CD4-positive, CD25-positive, alpha-beta regulatory T cell (primary cell): ENCODE measurements at places on chromosomes 2 and 18. TPM values are rescaled to one million over a fixed set of nuclear protein-coding genes. Genes with fewer than 3 reads are reported as not detected.

DNA sequence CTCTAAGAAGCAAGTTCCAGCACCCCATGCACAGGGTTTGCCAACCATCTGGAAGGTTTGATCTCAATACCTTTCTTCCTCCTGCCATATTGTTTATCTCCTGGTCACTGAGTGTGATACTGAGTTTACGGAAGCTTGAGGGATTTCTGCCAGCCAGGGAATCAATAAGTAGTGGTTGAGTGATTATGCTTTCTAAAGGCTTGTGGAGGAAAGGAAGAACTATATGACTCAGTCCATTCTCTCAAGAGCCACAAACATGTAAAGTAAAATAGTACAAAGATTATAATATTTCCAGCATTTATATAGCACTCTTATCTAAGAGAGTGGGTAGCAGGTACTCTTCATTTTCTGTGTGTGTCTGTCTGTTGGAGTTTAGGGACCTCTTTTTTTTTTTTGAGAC, 49.2 kb downstream of the SLC4A3 start:
- H3K36me3 ChIP-seq = no peaks in the 10 kb centered on the region
- H3K27me3 ChIP-seq = no peaks in the 10 kb centered on the region
- H3K27ac ChIP-seq = no peak overlapping the region
- no peak for DNase-seq
- H3K4me1 ChIP-seq = no peaks in the 10 kb centered on the region
- H3K4me3 ChIP-seq = no peak overlapping the region

GRCh38 chr2:239047861-239048260, 200.0 kb downstream of the TWIST2 start:
- peaks cover 22% of the 10 kb centered on the region for H3K36me3 ChIP-seq
- no peaks in the 10 kb centered on the region for H3K27me3 ChIP-seq
- no peaks in the 10 kb centered on the region for H3K4me1 ChIP-seq
- H3K27ac ChIP-seq = no peak overlapping the region
- DNase-seq = no peak

DNA sequence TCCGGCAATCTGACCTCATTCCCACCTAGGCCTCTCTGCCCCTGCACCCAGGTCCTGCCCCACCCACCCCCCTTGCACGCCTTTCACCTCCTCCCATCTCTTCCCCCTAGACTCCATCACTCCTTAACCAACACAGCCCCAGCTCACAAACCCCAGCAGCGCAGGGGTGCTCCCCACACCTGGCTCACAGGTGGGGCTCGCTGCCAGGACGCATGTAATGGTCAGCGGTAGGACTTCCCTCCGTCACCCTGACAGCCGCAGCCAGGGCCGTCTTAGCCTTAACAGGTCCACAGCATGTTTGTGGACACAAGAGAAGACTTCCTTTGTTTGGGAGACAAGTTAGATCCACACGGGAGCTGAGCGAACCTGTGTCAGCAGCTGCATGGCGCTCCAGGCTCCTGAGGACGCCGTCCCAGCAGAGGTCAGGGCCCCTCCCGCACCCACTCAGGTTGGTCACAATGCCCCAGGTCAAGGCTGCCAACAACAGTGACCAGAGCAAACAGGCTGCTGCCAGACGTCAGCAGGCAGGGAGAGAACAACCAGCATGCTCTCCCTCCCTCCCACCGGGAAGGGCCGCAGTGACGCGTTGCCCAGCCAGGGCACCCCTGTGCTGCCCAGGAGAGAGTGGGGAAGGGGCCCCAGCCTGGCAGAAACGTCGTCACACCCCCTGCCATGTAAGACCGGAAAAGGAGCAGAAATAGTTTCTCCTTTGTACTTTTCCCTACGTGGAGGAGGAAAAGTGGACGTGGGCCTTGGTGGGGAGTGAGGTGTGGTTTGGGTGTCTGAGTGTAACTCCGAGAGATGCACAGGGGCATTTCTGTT, 68.0 kb downstream of the PXDN start:
- H3K27ac ChIP-seq = no peak overlapping the region
- no peak for DNase-seq
- no peaks in the 10 kb centered on the region for H3K36me3 ChIP-seq
- H3K27me3 ChIP-seq = no peaks in the 10 kb centered on the region
- H3K4me1 ChIP-seq = no peaks in the 10 kb centered on the region

DNA sequence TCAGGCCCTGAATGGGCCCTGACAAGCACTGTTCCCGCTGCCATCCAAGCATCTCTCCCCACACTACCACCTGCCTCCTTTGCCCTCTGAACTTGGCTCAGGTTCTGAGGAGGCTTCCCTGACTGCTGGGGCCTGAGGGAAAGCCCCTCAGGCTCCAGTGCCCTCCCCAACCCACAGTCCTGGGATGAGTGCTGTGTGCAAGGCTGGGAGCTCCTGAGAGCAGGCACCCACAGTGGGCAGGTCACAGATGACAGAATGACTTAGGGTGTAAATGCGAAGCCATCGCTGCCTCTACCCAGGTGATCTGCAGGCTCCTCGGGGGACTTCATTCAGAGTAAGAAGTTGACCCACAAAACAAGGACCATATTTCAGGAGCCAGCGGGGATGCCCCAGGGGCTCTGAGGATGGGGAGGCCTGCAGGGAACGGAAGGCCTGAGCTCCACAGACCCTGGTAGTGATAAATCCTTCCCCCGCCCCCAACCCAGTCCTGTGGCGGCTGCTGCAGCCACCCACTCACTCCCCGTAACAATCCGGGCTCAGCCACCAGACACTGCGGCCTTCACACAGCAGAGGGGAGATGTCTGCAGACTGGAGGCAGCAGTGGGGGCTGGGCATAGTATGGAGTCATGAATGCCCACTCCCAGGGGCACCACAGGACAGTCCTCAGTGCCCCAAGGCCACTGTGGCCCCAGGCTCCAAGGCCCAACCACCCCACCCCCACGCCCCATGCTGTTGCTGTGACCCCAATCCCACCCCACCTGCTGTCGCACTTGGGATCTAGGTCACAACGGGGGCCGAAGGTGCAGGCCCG, 8.9 kb downstream of the BIN1 start:
- DNase-seq = no peak
- H3K36me3 ChIP-seq = no peaks in the 10 kb centered on the region
- H3K27ac ChIP-seq = no peak overlapping the region
- H3K4me3 ChIP-seq = no peak overlapping the region

DNA sequence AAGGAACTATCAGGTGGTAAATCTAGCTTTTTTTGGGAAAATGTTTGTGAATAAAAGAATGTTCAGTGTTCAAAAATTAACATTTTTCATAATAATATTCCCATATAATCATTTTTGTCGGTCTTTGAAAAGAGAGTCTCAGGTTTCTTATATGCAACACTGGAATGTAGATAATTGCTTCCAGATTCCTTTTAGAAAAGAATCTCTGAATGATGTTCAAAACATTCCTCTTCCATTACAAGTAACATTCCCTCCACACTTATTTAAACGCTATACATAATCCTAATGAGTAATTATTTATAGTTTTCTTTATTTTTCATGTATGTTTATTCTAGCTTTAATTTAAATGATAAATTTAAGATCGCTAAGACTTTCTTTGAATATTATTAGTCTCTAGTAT, 7.0 kb downstream of the ZSWIM2 start:
- no peaks in the 10 kb centered on the region for H3K27me3 ChIP-seq
- no peaks in the 10 kb centered on the region for H3K4me1 ChIP-seq
- H3K4me3 ChIP-seq = no peak overlapping the region
- no peak overlapping the region for H3K27ac ChIP-seq
- DNase-seq = no peak
- no peaks in the 10 kb centered on the region for H3K36me3 ChIP-seq

ITPRIPL1 gene
- 8.1 TPM for polyA plus RNA-seq

DNA sequence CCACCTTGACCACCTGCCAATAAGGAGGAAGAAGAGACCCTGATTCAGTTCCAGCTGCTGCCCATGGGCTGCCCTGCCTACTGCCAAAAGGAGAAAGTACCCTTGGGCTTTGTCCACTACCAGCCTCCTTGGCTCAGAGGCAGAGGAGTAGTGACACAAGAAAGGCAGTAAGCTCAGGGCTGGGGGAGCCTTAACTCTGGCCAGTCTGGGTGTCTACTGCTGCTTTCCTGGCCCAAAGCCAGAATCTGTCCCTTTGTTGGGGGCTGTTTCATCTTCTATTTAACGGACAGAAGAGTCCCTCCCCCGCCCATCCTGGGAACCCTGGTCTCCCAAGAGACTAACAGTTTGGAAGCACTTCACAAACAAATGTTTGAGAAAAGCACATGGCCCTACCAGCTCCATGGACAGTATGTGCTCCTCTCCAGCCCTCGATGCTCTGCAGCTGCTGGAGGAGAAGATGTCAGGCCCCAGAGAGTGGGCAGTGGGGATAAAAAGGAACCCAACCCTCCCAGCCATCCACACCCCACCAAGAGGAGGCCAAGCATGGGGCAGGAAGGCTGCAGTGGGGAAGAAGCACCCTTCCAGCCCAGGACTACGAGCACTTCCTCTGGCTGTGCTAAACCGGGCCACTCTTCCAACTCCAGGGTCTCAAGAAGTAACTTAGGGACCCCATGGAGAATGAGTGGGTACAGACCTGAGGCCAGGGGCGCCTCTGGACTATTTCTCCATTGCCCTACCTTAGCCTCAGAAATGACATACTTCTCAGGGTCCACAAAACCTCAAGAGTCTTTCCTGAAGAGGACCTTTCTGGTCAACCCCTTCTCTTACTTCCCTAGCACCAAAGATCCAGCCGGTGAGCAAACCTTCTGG, 1.2 kb downstream of the ATG9A start:
- peak overlapping the region; percentile 86 for H3K4me3 ChIP-seq
- H3K27ac ChIP-seq = peak overlapping the region; percentile 90
- DNase-seq = no peak
- peaks cover 43% of the 10 kb centered on the region for H3K4me1 ChIP-seq

- no peak overlapping the region for H3K4me3 ChIP-seq
- no peak for DNase-seq
- H3K4me1 ChIP-seq = no peaks in the 10 kb centered on the region
- no peaks in the 10 kb centered on the region for H3K36me3 ChIP-seq
- H3K27me3 ChIP-seq = no peaks in the 10 kb centered on the region
Measured at GRCh38 chr2:158902005-158902398, 66.4 kb upstream of the TANC1 start.

GRCh38 chr2:195594248-195594647, 62.8 kb upstream of the SLC39A10 start:
- H3K4me1 ChIP-seq = no peaks in the 10 kb centered on the region
- no peak overlapping the region for H3K27ac ChIP-seq
- H3K36me3 ChIP-seq = no peaks in the 10 kb centered on the region
- peak overlapping the region; percentile 4 for H3K4me3 ChIP-seq
- no peaks in the 10 kb centered on the region for H3K27me3 ChIP-seq

GRCh38 chr2:214574084-214574781, 163.4 kb downstream of the VWC2L start:
- H3K4me3 ChIP-seq = no peak overlapping the region
- H3K27ac ChIP-seq = no peak overlapping the region
- H3K36me3 ChIP-seq = no peaks in the 10 kb centered on the region
- DNase-seq = no peak

DNA sequence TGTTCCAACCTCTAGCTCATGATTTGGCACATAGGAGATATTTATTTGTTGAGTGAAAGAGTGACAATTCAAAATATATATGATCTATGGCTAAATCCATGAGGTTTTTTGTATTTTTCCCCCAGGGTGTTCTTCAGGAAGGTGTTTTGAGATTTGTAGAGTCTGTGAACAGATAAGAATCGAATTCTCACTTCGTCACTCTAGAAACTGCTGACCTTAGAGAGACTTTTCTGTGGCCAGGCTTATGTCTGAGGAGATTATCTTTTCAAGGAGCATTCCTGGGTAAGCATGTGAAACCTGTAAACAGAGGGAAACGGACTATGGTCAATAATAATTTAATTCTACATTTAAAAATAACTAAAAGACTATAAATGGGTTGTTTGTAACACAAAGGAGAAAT, 849 bp upstream of the ITGB6 start:
- H3K27me3 ChIP-seq = peaks cover 4% of the 10 kb centered on the region
- no peak overlapping the region for H3K4me3 ChIP-seq
- H3K36me3 ChIP-seq = no peaks in the 10 kb centered on the region

SKA1 gene
- 0.23 TPM for polyA plus RNA-seq

- DNase-seq = no peak
- peak overlapping the region; percentile 52 for H3K27ac ChIP-seq
- H3K4me3 ChIP-seq = peak overlapping the region; percentile 33
- peaks cover 32% of the 10 kb centered on the region for H3K4me1 ChIP-seq
Measured at GRCh38 chr2:110865188-110865587, 132.8 kb downstream of the ACOXL start.

GRCh38 chr2:102522162-102522561, 49.1 kb downstream of the SLC9A4 start:
- H3K4me3 ChIP-seq = no peak overlapping the region
- DNase-seq = no peak
- H3K4me1 ChIP-seq = no peaks in the 10 kb centered on the region
- H3K27ac ChIP-seq = no peak overlapping the region
- peaks cover 4% of the 10 kb centered on the region for H3K27me3 ChIP-seq

PLB1 gene
- polyA plus RNA-seq = 0.08 TPM

DNA sequence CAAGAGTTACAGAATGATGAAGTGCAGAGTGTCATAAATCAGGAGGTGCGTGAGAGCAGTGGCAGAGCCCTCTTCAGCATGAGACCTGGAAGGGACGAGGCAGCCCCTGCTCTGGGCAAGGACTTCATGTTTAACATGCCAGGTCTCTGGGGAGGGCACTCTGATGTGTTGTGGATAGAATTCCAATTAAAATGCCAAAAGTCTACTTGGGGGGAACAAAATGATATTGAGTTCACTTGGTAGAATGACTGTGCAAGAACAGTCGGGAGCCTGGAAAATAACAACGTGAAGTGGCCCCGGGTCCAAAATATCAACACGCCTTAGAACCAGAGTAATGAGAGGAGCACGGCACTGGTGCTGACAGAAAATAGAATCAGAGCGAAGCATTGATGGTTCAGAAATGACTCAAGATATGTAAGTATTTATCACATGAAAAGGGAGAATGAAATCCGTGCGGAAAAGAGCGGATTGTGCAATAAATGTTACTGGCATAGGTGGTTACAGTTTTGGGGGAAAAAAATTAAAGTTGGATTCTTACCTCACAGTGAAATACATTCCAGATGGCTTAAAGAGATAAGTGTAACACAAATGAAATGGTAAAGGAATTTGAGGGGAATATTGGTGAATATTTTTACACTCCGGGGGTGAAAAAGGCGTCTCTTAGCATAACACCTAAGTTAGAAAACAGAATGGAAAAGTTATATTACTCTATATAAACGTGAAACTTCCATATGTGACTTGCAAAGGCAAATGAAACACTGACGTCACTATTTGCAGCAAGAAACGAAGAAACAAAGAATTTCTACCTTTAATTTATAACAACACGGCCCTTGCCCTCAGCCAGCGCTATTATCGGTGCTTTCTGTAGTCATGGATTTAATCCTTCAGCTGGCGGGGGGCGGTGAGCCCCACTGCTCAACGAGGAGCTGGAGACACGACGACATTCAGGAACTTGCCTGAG, 159.4 kb upstream of the TWIST2 start:
- no peak for DNase-seq
- no peak overlapping the region for H3K27ac ChIP-seq

- peaks cover 17% of the 10 kb centered on the region for H3K27me3 ChIP-seq
- H3K27ac ChIP-seq = no peak overlapping the region
- no peaks in the 10 kb centered on the region for H3K36me3 ChIP-seq
- no peak overlapping the region for H3K4me3 ChIP-seq
- DNase-seq = no peak
Measured at GRCh38 chr18:70290482-70291294, 1.8 kb downstream of the SOCS6 start.
